ENCODE measurements at places on chromosomes 11 and 22.
A peak's percentile ranks its signal among the peaks of the same experiment; 100 is the strongest.

- DNase-seq, result no peak
Measured at GRCh38 chr11:93288767-93289166, 41.8 kb upstream of the DEUP1 start.

- no peak for DNase-seq
Measured at GRCh38 chr11:1639102-1639620, 9.6 kb downstream of the KRTAP5-5 start.

DNA sequence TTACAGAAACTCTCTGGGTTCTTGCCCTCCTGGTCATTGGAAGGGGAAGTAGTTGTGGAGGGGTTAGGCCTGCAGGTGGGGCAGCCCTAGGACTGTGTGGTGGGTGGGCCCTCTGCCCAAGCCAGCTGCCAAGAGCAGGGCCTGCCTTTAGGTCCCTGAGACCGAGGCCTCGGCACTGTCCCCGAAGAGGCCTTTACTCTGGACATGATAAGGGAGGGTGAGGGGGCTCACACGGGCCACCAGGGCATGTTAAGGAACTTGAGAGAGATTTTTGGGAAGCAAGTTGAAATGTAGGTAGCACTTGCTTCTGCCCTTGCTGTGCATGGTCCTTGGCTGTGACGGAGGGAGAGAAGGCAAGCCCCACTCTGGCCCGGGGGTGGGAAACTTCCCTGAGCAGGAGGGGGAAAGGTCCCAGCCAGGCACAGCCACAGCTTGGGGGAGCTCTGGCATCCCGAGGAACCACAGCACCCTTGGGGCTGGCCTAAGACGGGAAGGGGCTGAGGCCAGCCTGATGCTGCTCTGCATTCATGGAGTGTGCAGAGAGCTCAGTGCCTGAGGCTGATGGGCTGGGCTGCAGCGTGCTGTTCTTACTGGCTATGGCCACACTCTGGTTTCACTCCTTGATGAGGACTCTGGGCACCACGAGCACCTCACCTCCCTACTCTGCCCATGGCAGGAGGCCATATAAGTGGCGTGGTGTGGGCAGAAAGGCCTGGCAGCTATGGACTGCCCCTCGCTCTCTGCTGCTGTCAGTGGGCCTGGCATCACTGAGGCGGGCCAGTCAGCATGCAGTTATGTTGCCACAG is 7.8 kb upstream of the RANBP1 start:
- DNase-seq, result no peak

GRCh38 chr11:132866783-132867545 is 665.3 kb downstream of the OPCML start:
- DNase-seq, result no peak

DNA sequence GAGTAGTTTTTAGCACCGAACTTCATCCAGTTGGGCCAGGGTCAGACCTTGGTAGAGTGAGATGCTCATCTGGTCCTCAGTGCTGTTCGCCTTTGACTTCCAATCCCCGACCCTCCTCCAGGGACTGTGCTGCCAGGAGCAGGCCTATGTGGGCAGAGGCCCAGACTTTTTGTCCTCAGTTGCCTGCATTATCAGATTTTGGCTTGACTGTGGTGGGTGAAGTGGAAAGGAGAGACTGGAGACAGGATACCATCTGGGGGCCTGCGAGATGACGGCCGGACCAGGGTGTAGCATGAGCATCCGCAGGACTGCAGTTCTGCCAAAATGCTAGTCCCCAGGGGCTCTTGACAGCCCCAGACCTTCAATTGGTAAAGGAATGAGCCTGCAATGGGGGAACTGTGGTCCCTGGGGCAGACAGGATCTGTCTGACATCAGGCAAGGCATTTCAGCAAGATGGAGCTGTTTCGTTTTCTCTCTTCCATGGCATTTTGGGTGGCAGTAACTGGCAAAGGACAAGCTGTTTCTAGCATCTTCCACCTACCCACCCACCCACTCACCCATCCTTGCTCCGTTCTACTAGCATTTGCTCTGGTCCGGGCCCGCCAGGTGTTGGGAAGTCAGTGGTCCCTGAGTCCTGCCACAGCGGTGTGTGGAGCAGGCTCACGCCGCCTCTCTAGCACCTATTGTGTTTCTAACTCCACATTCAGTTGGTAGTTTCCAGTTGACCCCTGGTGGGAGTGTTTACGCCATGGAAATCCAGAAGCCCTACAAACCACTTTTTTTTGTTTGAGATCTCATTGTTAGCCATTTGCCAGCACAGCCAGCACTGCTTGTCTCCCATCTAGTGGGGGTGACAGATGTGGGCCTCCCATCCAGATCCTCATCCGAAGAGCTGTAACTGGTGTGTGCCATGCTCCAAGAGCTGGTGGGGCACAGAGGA is 53.5 kb downstream of the OTOG start:
- no peak for DNase-seq

- DNase-seq, result no peak
Measured at GRCh38 chr11:32939046-32939445, 46.4 kb downstream of the QSER1 start.

- peak; percentile 52 for DNase-seq
Measured at GRCh38 chr11:57792060-57792541, 30.5 kb downstream of the CTNND1 start.

GRCh38 chr11:113193946-113194345 is 120.4 kb upstream of the TTC12 start:
- DNase-seq, result no peak

DNA sequence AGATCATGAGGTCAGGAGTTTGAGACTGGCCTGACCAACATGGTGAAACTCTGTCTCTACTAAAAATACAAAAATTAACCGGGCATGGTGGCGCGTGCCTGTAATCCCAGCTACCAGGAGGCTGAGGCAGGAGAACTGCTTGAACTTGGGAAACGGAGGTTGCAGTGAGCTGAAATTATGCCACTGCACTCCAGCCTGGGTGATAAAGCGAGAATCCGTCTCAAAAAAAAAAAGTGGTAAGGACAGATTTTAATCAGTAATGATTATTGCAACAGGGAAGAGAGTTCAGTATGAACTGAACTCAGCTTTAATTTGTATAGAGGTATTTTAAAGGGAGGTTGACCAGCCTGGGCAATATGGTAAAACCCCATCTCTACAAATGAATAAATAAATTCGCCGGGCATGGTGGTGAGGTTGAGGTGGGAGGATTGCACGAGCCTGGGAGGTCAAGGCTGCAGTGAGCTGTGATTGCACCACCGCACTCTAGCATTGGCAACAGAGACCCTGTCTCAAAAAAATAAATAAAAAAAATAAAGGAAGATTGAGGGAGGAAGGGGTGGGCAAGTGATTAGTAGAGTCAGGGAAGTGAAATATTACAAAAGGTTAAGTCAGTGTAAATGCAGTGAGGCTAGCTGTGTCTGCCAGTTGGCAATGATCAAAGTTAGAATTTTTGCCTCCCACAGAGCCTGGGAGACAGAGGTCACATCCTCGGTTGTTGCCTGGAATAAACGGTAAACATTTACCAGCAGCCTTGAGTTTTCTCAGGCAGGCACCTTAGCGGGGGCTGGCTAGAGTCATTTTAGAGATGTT is 2.6 kb upstream of the MCM5 start:
- DNase-seq, result no peak

- DNase-seq, result no peak
Measured at GRCh38 chr11:65096926-65097325, 912 bp downstream of the VPS51 start.

DNA sequence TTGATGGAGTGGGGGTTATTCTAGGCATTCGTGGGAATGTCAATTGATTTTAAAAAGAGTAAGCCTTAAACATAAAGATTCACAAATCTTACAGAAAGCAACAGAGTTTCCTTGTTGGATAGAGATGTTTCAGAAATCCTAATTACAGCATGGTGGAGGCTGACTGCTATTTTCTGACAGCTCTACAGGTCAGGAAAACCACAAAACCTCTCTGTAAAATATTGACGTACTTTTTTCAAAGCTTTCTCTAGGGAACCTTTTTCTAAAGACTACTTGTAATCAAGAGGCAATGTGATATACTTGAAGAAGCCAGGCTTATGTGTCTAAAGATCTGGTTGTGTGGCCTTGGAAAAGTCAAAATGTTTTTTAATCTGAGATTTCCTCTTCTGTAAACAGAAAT is 9.1 kb upstream of the OR8B8 start:
- DNase-seq, result no peak

- no peak for DNase-seq
Measured at GRCh38 chr11:118304568-118305248, at the start of gene CD3E. Gene CD3E (plus strand): TSS chr11:118304730. CDS start chr11:118304953, 223 bp downstream.

GRCh38 chr11:118290923-118291322 is 13.6 kb upstream of the CD3E start:
- no peak for DNase-seq

GRCh38 chr11:1743585-1744136 is 6.7 kb downstream of the IFITM10 start:
- DNase-seq, result no peak

DNA sequence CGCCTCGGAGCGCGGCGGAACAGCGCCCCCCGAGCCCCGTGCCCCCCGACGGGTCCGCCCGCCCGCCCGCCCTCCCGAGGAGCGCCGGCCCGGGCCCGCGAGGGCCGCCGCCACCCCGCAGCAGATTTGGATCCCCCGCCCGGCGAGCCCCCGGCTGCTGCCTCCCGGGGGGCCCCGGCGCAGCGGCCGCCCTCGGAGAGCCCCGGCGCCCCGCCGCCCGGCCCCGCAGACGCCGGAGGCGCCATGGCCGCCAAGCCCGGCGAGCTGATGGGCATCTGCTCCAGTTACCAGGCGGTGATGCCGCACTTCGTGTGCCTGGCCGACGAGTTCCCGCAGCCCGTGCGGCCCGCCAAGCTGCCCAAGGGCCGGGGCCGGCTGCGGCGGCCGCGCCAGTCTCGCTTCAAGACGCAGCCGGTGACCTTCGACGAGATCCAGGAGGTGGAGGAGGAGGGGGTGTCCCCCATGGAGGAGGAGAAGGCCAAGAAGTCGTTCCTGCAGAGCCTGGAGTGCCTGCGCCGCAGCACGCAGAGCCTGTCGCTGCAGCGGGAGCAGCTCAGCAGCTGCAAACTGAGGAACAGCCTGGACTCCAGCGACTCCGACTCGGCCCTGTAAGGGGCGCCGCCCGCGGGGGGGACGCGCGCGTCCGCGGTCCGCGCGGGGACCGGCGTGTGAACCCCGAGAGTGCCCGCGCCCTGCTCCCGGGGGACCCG is 380 bp downstream of the C11orf96 start:
- DNase-seq, result no peak

Data from stimulated activated CD4-positive, alpha-beta T cell treated with anti-CD3 and anti-CD28 coated beads, Interleukin-1b, Interleukin-23, amount 100 ng/mL, for 24 hours (primary cell).